ENCODE measurements at places on chromosomes 1 and 21. TPM values are rescaled to one million over a fixed set of nuclear protein-coding genes. Genes with fewer than 3 reads are reported as not detected.

DNA sequence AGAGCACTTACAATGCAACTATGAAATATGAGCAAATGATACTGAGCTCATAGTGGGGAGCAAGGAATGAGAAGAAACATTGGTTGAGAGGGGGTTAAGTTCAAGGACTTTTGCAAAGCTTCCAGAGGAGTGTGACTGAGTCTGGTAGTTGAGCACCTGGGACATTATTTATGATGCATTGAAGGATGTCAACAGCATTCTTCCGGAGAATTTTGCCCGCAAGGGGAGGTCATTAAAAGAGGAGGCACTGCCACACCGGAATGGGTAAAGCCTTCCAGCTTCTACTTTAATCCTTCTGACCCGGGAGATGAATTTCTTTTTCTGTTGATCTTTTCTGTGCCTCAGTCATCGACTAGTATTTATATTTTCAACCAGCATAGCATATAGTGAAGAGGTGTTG lies 208.4 kb upstream of the CAMK1G start:
- peaks cover 7% of the 10 kb centered on the region for H3K4me1 ChIP-seq
- H3K4me3 ChIP-seq: no peak overlapping the region
- no peak overlapping the region for H3K27ac ChIP-seq

DNA sequence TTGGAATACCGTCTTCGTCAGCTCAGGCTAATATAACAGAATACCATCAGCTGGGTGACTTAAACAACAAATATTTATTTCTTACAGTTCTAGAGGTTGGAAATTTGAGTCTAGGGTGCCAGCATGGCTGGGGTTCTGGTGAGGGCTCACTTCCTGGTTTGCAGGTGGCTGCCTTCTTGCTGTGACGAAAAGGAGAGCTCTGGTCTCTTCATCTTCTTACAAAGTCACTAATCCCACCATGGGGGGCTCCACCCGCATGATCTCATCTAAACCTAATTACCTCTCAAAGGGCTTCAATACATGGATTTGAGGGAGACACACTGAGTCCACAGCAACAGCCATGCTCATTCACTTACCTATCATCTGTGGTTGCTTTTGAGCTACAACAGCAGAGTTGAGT lies 78.3 kb downstream of the PSMG1 start:
- peaks cover 3% of the 10 kb centered on the region for H3K4me1 ChIP-seq
- no peaks in the 10 kb centered on the region for H3K36me3 ChIP-seq
- H3K27ac ChIP-seq: peak overlapping the region; percentile 29
- H3K27me3 ChIP-seq: no peaks in the 10 kb centered on the region

GRCh38 chr21:18759751-18760161 lies 356.2 kb upstream of the TMPRSS15 start:
- no peak overlapping the region for H3K4me3 ChIP-seq
- no peak for DNase-seq
- H3K4me1 ChIP-seq: no peaks in the 10 kb centered on the region

- no peaks in the 10 kb centered on the region for H3K27me3 ChIP-seq
- H3K4me1 ChIP-seq: peaks cover 3% of the 10 kb centered on the region
- no peak overlapping the region for H3K27ac ChIP-seq
- no peak overlapping the region for H3K4me3 ChIP-seq
- H3K36me3 ChIP-seq: no peaks in the 10 kb centered on the region
Measured at GRCh38 chr1:246110343-246111219, 396.5 kb downstream of the SMYD3 start.

DNA sequence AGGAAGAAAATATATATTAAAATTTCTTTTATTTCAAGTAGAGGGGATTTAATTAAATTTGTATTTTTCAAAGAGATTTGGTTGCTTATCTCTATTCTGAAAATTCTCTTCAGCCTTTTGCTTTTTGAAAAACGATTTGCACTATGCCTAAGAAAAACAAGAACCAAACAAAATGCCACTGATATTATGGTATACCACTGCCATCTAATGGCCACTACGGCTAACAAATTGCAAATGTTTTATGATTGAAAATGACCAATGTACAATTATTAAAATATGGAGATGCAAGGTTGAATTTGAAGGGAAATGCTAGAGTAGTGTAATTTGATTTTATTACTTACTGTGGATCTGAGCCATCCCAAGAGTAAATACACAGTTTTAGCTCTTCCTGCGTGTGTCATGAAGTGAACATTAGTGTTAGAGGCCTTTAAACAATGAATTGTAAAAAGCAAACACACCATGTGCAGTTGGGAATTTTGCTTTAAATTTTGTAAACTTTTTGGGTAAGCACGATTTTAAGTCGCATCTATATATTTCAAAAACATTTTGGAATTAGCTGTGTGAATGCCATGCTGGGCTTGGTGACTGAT lies 137.4 kb upstream of the USP25 start:
- H3K27ac ChIP-seq: no peak overlapping the region
- H3K27me3 ChIP-seq: no peaks in the 10 kb centered on the region
- H3K4me3 ChIP-seq: no peak overlapping the region
- H3K4me1 ChIP-seq: no peaks in the 10 kb centered on the region

Gene SERPINC1
- 0.06 TPM for polyA plus RNA-seq

Gene EFNA3
- 0.30 TPM for polyA plus RNA-seq

Gene NCMAP
- polyA plus RNA-seq: not detected

Data from fibroblast of lung (primary cell).